ENCODE measurements at places on chromosomes 3 and 15. TPM values are rescaled to one million over a fixed set of nuclear protein-coding genes. Genes with fewer than 3 reads are reported as not detected.

GASK1A gene
- total RNA-seq = under 0.01 TPM

ROBO2 gene
- total RNA-seq = 0.42 TPM

MELTF gene
- total RNA-seq = 5.0 TPM

EXD1 gene
- not detected for total RNA-seq

LRRC3B gene
- not detected for total RNA-seq

NR1I2 gene
- not detected for total RNA-seq

MNS1 gene
- total RNA-seq = 1.5 TPM

SPINK8 gene
- total RNA-seq = not detected

GRAMD2A gene
- 0.14 TPM for total RNA-seq

LRRN1 gene
- not detected for total RNA-seq

MESP1 gene
- total RNA-seq = 0.46 TPM

GOLGA8J gene
- not detected for total RNA-seq

TUSC7 gene
- total RNA-seq = not detected

UNC13C gene
- total RNA-seq = not detected

ITIH1 gene
- not detected for total RNA-seq

KLF13 gene
- 23.8 TPM for total RNA-seq

PLA1A gene
- 0.92 TPM for total RNA-seq

TM4SF1 gene
- 1,063 TPM for total RNA-seq

SERINC4 gene
- not detected for total RNA-seq

ZNF501 gene
- 6.7 TPM for total RNA-seq

KBTBD13 gene
- total RNA-seq = not detected

ECT2 gene
- total RNA-seq = 32.9 TPM

NR2E3 gene
- total RNA-seq = not detected

IQCH gene
- 1.4 TPM for total RNA-seq

EXOSC7 gene
- 53.0 TPM for total RNA-seq

FBXL22 gene
- total RNA-seq = 0.11 TPM

CHST13 gene
- not detected for total RNA-seq

SCN11A gene
- total RNA-seq = 0.07 TPM

LSG1 gene
- total RNA-seq = 75.0 TPM

FRMD4B gene
- total RNA-seq = 96.7 TPM

TAGLN3 gene
- total RNA-seq = 0.07 TPM

GABRR3 gene
- not detected for total RNA-seq

CHRNA3 gene
- not detected for total RNA-seq

ACY1 gene
- 14.6 TPM for total RNA-seq

CHL1 gene
- not detected for total RNA-seq

ARPC4 gene
- total RNA-seq = 389 TPM

POPDC2 gene
- 0.11 TPM for total RNA-seq

PTH1R gene
- 0.40 TPM for total RNA-seq

FBXL2 gene
- total RNA-seq = 15.2 TPM

CMTM8 gene
- 2.6 TPM for total RNA-seq

ECE2 gene
- total RNA-seq = not detected

FRMD5 gene
- 25.1 TPM for total RNA-seq

SFMBT1 gene
- 4.0 TPM for total RNA-seq

CAMK2N2 gene
- not detected for total RNA-seq

ABI3BP gene
- total RNA-seq = 14.5 TPM

CCR1 gene
- not detected for total RNA-seq

TJP1 gene
- total RNA-seq = 66.9 TPM

DAZL gene
- total RNA-seq = not detected

PP2D1 gene
- not detected for total RNA-seq

THOC7 gene
- 51.1 TPM for total RNA-seq

PRSS50 gene
- not detected for total RNA-seq

FOXB1 gene
- total RNA-seq = not detected

ST3GAL6 gene
- 27.6 TPM for total RNA-seq

STRIT1 gene
- not detected for total RNA-seq

FAM81A gene
- 0.07 TPM for total RNA-seq

COLQ gene
- 0.25 TPM for total RNA-seq

STAB1 gene
- total RNA-seq = 189 TPM

CCR3 gene
- not detected for total RNA-seq

SST gene
- total RNA-seq = not detected

All from pulmonary artery endothelial cell (primary cell).